ENCODE measurements at places on chromosomes 13 and 19.

DNA sequence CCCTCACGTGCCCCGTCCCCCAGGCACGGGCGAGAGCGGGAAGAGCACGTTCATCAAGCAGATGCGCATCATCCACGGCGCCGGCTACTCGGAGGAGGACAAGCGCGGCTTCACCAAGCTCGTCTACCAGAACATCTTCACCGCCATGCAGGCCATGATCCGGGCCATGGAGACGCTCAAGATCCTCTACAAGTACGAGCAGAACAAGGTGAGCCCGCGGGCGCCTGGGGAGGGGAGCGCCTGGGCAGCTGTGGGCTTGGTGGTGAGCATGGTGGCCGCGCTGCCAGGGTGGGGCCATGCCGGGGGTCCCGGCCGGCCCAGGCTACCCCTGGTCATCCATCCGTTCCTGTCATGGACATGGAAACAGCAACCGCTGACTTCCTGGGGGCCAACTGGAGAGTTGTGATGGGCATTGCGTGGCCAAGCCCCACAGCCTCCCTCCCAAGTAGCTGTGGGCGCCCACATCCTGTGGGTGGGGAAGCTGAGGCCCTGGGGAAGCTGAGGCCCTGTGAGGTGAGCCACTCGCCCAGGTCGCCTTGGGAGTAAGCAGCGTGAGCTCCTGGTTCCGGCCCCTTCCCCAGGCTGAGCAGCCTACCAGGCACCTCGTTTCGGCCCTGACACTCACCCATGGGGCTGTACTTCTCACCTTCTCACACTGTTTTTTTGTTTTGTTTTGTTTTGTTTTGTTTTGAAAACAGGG lies 16.1 kb downstream of the GNA11 start:
- no peak for DNase-seq

DNA sequence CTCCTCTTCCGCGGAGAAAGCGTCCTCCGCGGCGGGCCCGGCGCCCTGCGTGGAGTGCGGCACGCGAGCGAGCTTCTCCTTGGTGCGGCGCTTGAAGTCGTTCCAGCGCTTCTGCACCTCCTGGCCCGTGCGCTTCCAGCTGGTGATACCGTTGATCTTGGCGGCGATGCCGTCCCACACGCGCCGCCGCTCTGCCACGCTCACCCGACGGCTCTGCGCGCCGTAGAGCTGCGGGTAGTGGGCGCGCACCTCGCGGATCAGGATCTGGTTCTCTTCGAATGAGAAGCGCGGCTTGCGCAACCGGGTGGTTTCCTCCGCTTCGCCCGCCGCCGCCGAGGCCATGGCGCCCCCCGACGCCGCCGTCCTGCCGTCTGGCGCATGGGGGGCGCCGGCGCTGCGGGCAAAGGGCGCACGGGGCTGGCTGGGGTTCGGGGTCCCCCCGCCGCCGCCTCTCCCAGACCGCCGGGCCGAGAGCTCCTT lies 941 bp downstream of the MYPOP start:
- DNase-seq, result peak; percentile 22

GRCh38 chr13:36323951-36324566 lies 22.1 kb downstream of the SPART start:
- DNase-seq, result no peak

DNA sequence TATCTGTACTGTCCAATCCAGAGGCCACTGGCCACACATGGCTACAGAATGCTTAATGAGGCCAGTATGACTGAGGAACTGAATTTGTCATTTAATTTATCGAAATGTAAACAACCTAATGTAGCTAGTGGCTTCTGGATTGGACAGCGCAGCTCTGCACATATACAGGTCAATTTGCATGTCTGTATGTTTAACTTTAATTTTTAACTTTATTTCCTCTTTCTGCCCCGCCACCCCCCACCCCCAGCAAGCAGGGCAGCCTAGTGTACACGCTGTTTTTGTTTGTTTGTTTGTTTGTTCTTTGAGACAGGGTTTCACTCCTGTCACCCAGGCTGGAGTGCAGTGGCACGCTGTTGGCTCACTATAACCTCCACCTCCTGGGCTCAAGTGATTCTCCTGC lies 15.5 kb downstream of the ZSWIM9 start:
- DNase-seq, result no peak

- no peak for DNase-seq
These were observed 42.7 kb downstream of the ING1 start for GRCh38 chr13:110756219-110756631.

- peak; percentile 6 for DNase-seq
These were observed 303.6 kb upstream of the ZNF507 start for GRCh38 chr19:32041681-32042292.

GRCh38 chr13:34145061-34145460 lies 327.1 kb downstream of the RFC3 start:
- DNase-seq, result no peak

DNA sequence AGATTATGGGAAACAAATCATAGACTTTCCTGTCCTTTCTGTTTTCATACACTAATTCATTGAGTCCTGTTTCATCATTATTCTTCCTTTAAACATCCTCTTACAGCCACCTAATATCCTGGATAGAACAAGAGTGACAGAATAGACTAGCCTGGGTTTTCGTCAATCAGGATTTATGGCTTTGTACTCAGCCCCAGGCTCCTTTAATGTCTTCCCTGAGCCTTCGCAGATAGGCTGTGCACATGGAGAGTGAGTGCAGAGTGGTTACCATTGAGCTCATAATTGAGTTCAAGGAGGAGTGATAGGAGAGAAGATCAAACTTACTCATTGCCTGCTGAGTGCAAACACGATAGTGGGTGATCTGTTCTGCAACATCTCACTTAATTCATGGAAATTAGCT lies 304.9 kb downstream of the TDRD3 start:
- no peak for DNase-seq

- peak; percentile 59 for DNase-seq
These were observed 33.8 kb upstream of the GARRE1 start for GRCh38 chr19:34220472-34221063.

DNA sequence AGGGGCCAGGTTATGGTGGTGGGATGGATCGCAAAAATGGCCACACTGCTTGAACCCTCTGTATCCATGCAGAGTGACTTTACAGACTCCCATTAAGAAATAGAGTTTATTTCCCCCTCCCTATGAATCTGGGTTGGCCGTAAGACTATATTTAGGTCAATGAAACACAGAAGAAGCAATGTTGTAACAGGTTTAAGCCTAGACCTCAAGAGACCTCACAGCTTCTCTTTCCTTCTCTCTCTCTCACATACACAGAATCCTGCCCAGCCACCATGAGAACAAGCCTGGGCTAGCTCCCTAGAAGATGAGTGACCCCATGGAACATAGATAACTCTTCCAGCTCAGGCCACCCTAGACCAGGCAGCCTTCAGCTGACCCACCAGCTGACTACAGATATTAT lies 21.0 kb upstream of the FBL start:
- no peak for DNase-seq

- no peak for DNase-seq
These were observed 302.9 kb downstream of the LMO7 start for GRCh38 chr13:75938811-75939560.

- no peak for DNase-seq
These were observed 2.1 kb downstream of the PNMA8C start for GRCh38 chr19:46426506-46427162.

DNA sequence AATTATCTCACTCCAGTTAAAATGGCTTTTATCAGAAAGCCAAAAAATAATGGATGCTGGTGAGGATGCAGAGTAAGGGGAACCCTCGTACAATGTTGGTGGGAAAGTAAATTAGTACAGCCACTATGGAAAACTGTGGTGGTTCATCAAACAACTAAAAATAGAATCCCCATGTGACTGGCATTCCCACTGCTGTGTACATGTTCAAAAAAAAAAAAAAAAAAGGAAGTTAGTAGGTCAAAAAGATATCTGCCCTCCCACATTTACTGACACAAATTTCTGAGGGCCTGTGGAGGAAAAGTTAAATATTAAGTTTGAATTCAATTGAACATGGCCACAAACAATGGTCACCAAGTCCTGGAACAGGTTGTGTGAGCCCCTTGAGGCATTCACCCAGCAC lies 9.8 kb upstream of the ZSCAN5A start:
- DNase-seq, result no peak

DNA sequence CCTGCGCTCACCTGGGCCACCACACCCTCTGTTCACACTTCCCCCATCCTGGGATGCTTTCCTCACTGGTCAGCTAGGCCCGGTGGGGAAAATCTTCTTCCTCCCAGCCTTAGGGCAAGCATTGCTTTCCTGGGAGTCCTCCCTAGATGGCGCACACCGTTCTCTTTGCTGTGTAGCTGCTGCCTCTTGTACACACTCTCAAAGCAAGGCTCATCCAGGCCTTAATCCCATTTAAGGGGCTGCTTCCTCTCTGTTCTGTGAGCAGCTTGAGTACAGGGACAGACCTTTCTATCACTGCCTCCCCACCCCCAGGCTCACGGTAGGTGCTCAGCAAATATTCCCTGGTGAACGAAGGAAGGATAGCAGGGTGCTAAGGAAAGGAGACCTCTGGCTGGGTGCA lies 11.1 kb downstream of the SLC7A10 start:
- DNase-seq, result no peak

- peak; percentile 77 for DNase-seq
These were observed 24.6 kb upstream of the ZNF846 start for GRCh38 chr19:9793071-9793591.

DNA sequence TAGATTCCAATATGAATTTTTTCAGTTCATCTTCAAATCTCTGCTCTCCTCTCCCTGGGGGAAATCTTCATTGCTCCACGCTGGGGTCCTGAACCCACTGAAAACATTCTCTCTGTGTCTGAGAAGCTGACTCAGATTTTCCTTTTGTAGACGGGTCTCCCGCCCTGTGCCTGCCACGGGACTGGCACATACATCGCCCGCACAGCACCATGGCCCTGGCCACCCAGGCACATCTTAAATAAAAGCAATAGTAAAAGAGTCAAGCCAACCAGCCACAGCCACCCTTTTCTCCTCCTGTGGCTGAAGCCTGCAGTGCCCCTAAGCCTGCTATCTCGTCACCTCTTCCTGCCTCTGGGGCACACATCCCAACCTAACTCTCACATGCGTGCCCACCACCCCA lies 301.2 kb downstream of the ZNF536 start:
- no peak for DNase-seq

- no peak for DNase-seq
These were observed 46.5 kb downstream of the DNM2 start for GRCh38 chr19:10764340-10764894.

- DNase-seq, result peak; percentile 2
These were observed 28.4 kb downstream of the TMTC4 start for GRCh38 chr13:100646030-100646673.

DNA sequence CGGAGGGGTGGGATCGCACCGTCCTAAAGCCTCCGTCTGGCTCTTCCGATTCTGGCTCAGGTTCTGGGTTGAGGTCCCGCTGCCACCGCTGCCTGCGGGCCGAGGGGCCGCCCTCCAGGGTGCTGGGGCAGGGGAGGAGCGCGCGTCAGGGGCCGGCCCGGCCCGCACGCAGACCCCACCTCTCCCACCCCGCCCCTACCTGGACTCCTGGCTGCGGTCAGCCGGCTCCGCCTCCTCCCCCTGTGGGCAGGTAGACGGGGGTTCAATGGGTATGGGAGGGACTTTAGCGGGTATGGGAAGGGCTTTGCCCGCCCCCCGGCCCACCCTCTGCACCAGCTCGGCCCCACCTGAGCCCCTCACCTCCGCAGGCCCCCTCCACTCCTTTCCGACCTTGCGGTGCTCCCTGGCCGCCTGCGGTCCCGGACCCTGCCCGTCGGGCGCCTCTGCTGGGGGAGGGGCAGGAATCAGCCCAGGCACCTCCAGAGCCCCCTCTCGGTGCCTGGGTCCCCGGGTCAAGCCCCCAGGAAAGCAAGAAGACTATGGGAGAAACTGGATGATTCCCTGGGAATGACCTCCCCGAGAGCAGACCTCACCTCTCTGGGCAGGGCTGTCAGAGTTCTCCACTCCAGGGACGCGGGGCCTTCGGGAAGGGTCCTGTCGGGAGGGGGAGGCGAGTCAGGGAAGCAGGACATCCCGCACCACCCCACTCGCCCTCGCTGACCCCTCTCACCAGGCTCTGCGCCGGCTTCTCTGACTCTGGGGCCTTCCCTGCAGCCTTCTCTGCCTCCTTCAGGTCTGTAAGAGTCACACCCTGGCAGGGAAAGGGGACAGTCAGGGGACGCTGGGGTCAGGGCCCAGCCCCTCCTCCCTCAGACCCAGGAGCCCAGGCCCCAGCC lies 17.0 kb downstream of the EPS8L1 start:
- no peak for DNase-seq

DNA sequence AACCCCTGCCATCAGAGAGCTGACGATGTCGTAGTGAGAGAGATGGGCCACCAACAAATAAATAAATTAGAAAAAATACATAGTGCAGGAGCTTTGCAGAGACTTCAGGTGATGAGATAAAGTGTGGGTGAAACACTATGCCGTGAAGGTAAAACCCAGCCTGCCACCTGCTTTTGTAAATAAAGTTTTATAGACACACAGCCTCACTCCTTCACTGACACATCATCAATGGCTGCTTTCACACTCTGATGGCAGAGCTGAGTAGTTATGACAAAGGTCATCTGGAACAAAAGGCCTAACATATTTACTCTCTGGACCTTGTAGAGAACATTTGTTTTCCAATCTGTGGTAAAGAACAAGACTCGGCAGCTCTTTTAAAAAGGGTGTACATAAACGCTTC lies 45.0 kb downstream of the MBD3L2B start:
- no peak for DNase-seq

DNA sequence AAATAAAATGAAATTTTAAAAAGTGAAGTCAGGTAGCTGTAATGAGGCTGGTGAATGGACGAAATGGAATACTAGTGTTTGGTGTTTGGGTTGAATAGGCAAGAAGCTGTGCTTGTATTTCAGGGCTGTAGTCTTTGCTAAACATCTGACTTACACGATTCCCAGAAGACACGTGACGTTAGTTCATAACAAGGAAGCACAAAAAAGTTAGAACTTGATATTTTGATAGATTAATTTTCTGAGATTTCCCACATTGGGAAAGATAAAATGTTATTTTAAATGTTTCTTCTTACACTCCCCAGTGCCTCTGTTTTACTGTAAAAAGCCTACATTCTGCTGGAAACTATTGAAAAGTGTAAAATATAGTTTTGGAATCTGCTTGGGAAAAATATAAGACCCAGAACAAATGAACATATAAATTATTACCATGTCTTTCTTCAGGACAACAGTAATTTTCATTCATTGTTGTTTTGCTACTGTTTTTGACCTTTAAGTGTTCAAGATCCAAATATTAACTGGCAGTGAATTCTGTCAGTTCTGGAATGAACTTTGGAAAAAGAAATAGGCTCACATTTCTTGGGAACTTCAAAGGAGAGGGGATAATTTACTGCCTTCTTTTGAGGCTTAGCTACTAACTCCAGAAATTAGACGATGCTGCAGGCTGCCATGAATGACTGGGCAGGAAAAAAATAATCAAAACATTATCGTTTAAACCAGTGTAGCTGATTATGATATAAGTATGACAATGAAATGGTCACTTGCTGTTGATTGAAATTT lies 241.3 kb downstream of the SLITRK6 start:
- DNase-seq, result no peak

GRCh38 chr13:97568850-97569249 lies 134.9 kb downstream of the RAP2A start:
- no peak for DNase-seq

DNA sequence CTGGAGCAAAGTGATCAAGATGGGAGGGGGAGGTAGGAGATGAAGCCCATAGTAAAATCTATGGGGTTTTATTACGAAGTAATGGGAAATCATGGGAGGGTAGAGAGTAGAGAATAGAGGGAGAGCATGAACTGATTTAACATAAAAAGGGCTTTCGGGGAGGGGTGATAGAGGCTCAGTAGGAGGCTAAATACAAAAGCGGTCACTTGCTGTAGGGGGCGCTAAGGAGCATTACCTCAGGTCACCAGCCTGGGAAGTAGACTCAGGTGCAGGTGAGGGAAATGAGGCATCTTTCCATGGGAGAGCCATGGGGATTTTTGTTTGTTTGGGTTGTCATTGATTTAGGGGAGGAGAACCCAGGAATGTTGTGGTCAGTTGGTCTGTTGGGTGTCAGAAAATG lies 14.1 kb downstream of the KRTDAP start:
- no peak for DNase-seq

All from CD4-positive, alpha-beta T cell treated with Interferon alpha-2 for 1 hour (primary cell).